ENCODE measurements at places on chromosomes 16 and 17. TPM values are rescaled to one million over a fixed set of nuclear protein-coding genes. Genes with fewer than 3 reads are reported as not detected.

DNA sequence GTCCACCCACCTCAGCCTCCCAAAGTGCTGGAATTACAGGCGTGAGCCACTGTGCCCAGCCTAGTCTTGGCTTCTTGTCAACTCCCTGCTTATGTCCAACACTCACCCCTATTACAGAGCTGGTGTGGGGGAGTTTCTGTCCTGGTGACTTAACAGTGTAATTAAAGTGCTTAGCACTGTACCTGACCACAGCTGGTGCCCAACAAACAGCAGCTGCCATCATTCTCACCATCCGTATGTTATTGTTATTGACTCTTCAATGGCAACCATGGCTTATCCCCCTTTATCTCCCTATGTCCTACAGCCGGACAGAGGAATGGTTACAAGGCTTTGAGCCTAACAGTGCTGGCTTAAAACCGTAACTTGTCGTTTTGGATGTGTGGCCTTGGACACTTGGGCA is 17.0 kb upstream of the BRCA1 start:
- DNase-seq: no peak

Gene PLSCR3
- 14.1 TPM for total RNA-seq

Gene CD300LG
- not detected for total RNA-seq

DNA sequence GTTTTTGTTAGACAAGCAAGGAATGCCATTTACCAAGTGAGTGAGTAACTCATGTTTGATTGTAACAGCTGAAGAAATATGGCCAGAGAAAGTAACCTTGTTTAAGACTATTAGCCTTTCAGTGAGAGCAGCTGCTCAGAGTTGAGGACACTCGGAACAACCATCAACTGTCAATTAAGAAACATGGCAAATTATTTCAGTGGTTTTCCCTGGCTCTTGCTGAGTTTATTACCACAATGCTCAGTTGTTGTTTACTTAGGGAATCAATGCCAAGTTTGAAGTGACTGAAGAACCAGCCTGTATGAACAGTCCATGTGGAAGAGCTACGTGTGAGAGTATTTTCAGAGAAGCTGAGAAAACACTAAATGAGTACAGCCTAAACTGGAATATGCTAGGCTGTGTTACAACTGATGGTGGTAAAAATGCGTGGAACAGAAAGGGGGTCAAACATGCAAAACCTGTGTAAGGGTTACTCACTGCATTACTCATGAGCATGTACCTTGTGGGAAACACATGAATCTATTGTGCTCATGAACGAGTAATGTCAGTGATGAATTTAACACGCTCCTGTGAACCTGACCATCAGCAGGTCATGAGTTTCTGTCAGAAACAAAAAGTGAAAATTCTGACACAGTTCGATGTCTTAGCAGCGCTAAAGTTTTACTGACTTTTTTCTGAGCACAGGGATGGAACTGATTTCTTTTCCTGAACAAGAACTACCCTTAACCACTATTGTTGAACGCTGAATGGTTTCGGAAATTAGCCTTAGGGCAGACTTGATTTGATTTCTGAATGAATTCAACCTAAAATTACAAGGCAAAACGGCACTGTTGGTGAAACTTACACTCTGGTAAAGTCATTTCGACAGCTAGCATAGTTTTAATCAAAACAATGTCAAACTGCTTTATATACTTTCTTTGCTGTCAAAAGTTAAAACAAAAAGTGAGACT is 33.5 kb downstream of the GNA13 start:
- DNase-seq: peak; percentile 76

DNA sequence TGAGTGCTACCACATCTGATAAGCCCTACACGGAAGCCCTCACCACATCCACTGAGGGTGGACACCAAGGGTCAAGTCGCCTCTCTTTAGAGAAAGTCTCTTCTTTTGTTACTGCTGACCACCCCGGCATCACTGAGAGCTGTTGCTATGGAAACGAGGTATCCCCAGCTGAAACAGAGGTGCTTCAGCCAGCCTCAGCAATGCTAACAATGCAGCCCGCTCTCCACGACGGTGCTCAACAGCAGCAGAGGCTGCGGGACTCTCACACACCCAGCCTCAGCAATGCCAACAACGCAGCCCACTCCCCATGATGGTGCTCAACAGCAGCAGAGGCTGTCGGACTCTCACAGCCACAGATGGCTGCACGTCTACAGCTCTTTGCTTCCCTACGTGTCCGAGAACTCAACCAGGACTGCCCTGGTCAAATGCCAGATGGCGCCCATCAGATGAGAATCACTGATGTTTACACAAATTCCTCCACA is 41.4 kb downstream of the VPS53 start:
- DNase-seq: no peak

GRCh38 chr16:61829631-61830030 is 206.6 kb downstream of the CDH8 start:
- no peak for DNase-seq

Gene PPY
- not detected for total RNA-seq

DNA sequence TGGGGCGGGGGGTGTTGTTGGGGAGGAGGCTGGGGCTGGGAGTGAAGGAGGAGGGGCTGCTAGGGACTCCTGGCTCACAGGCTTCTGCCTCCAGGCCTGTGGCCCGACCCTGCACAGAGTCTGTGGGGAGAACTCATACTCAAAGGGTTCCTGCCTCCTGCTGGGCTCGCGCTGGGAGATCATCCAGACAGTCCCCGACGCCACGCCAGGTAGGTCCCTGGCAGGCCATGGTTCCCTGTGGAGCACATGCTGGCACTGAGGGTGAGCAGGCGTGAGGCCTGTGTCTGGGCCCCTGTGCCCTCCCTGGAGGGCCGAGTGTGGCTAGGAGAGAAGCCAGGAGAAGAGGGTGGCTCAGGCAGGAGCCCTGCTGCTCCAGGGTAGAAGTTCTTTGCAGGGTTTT is 4.6 kb downstream of the ITGAD start:
- no peak for DNase-seq

Gene TERB1
- not detected for total RNA-seq

Gene CXCL16
- 3.8 TPM for total RNA-seq

Gene HYDIN
- 2.5 TPM for total RNA-seq

DNA sequence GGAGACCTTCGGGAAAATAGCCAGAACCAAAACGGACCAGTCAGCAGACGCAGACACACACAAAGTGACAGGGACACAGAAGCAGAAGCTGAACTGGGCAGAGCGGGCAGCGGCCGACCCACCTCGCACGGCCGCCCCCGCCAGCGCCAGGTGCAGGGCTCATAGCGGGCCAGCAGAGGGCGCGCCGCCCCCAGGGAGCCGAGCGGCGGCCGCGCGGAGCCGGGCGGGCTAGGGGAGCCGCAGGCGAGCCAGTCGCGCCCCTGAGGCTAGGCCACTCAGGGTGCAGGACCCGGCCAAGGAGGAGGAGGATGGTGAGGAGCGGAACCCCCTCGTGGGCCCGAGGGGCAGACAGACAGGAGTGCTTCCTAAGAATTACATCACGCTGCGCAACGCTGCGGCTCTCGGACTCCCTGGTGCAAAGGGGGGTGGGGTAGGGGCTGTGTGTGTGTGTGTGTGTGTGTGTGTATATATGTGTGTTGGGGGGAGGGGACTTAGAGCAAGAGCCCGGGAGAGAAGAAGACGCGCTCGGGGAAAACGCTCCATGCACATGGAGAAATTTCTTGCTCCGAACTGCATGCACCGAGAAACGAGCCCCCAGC is 913 bp upstream of the NOG start:
- peak; percentile 69 for DNase-seq

Gene ACADVL
- 420 TPM for total RNA-seq

Gene CLEC19A
- total RNA-seq: not detected

GRCh38 chr16:56288019-56288418 is 96.7 kb downstream of the GNAO1 start:
- no peak for DNase-seq

Gene ARL6IP1
- 595 TPM for total RNA-seq

GRCh38 chr17:42135664-42136653 is 13.4 kb downstream of the HSPB9 start:
- DNase-seq: peak; percentile 77

DNA sequence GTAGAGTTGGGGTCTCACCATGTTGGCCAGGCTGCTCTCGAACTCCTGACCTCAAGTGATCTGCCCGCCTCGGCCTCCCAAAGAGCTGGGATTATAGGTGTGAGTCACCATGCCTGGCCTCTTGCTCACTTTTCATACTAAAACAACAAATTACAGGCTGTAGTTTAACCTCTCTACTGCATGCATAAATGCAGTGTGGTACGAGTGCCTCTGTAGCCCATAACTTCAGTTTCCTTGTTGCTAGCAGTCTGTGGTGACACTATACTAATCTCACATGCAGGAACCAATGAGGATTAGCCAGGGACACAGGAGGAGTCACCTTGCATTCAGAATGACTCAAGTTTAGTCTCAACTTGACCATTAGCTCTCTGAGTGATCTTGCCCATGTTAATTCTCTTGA is 20.1 kb downstream of the HMOX2 start:
- DNase-seq: peak; percentile 58

DNA sequence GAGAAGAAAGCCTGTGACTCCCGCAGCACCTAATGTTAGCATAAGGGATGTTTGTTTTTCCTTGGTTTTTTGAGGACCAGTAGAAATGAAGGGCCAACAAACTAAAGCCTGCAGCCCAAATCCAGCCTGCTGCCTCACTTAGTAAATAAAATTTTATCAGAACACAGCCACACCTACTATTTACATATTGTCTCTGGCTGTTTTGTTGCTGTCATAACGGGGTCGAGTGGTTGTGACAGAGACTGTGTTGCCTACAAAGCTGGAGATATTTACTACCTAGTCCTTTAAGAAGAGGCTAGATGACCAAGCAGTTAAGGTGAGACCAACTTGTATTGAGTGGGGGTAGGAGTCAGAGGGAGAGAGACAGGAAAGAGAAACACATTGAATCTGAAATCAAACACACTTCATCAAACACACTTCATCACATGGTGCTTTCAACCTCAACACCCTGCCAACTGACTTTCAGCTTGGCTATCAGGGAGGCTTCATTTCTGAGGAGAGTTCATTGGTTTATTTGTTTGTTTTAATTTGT is 546.3 kb upstream of the CDH11 start:
- no peak for DNase-seq

DNA sequence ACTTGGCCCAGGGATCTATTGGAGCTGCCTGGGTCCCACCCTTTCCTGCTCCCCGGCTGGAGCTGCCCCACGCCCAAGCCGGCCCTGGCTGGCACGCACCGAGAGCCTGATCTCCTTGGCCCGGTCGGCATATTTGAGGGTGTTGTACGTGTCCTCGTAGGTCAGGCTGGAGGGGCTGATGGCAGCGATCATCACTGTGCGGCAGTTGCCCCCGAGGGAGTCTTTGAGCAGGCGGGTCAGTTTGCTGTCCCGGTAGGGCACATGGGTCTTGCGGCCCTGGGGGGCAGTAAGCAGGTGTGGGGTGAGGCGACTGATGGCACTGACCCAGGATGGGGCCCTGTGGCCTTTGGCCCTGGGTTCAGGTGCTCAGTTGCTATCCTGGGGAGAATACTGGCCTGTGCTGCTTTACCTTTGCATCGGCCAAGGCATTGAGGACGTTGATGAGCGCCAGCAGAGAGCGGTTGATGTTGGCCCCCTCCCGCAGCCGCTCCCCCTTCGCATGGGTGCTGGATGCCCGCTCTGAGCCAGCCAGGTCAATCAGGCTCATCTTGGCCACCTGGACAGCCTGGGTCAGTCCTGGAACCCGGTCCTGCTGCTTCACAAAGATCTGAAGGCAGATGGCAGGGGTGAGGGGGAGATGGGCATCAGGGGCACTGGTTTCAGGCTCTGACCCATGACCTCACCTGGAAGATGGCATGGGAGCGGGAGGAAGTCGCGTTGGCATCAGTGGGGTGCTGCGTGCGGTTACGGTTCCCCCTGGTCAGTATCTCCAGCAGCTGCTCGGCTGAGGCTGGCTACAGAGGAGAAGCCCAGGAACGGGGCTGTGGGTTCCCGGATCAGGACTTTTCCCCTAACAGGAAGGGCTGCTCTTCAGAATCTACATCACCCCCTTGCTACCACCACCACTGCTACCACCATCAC is 13.5 kb downstream of the KIF18B start:
- no peak for DNase-seq

- peak; percentile 80 for DNase-seq
Observed at GRCh38 chr17:70905796-70906195, 736.5 kb downstream of the KCNJ2 start.

Gene ASPA
- not detected for total RNA-seq

GRCh38 chr17:36947922-36948716 is 635 bp upstream of the AATF start:
- DNase-seq: no peak

DNA sequence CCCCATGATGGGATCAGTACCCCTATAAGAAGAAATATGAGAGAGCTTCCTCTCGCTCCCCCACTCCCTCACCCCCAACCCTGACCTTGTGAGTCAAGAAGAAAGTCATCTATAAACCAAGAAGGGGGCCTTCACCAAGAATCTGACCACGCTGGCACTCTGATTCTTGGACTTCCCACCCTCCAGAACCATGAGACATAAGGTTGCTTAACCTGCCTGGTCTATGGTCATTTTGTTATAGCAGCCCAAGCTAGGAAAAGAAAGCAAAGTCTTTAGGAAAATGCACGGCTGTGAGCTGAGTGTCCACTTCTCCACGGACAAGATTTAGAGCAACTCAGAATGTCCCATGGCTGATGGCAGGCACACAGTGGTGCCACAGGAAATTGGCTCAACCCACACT is 333.5 kb downstream of the SOX9 start:
- no peak for DNase-seq

DNA sequence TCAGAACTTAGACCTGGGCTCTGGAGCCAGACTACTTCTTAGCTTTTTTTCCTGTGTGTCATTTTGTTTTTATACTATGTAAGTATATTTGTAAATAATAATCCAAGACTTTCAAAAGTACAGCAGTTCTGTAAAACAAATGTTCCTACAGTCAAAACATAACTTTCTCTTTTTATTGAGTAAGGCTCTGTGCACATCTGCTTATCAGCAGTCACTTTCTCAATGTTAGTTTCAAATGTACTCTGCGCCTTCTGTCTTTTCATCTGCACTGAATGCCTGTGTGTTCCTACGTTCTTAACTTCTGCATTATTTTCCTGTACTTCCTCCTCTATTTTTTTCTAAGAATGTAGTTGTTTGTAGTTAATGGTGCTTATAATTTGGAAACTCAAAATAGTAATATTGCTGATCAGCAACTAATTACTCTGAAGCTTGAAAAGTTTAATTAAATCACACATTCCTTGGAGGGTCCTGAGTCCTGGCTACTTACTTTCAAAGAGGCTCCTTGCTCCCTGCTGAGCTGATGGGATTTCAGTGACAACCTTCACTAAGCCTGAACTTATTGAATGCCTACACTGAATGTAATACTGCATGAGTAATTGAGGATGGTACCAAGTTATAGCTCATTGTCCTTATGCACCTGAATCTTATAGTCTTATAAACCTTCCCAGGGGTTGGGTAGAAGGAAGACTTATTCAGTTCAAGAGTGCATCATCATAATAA is 329.9 kb downstream of the KCNJ2 start:
- no peak for DNase-seq

GRCh38 chr17:13735444-13735843 is 133.7 kb upstream of the HS3ST3A1 start:
- DNase-seq: no peak

- no peak for DNase-seq
Observed at GRCh38 chr17:63589646-63590045, 11.0 kb upstream of the TACO1 start.

Gene INCA1
- total RNA-seq: 0.23 TPM

DNA sequence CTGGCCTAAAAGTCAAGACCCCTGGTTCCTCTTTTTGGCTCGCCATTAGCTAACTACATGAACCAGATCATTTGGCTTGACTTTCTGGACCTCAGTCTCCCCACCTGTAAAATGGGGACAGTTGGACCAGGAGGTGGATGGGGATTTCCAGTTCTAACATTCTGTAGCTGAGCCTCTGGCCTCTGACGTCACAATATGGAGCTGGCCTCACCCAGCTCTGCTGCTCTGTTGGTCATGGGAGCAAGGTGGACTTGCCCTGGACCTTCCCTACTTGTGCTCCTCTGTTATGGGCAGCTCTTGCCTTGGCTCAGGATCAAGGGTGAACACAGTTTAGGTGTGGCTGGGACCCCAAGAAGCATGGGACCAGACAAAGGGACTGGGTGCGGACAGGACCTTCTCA is 16.5 kb upstream of the KCNH6 start:
- no peak for DNase-seq

Data from Daoy (cell line).